ENCODE measurements at places on chromosomes 7 and 10.

- no peak for DNase-seq
Observed at GRCh38 chr7:30255064-30255769, 29.2 kb upstream of the ZNRF2 start.

GRCh38 chr10:93754761-93755160 lies 3.0 kb upstream of the LGI1 start:
- no peak for DNase-seq

- DNase-seq, result no peak
Observed at GRCh38 chr7:104967595-104967994, 46.4 kb upstream of the KMT2E start.

- DNase-seq, result no peak
Observed at GRCh38 chr7:134599371-134599770, 47.3 kb upstream of the BPGM start.

DNA sequence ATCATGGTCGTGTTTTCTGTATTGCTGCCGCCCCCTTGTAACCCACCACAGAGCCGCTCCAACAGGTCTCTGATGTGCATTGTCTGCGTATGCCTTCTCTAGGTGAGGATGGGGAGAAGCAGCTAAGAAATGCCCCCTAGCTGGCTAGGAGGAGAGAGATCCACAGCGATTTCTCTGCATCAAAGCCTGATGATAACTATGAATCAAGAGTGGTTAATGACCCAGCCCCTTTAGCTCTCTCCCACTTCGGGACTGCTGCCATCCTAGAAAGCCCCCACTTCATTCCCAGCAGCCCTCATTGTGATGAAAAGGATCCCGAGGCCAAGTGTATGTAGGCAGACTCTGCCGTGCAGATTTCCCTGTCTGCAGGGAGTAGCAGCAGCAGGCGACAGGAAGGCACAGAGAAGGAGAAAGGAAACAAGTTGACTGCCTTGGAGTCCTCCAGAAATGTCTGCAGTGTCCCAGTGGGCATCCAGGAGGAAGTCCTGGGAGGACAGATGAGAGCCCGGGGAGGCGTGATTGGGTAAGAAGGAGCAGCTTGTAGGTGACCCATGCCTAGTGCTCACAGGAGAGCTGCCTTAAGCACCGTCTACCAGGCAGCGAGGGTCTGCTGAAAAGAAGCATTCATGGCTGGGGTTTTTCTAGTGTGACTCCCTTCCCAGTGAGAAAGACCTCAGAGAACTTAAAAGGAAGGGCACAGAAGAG lies 2.9 kb downstream of the PLXNA4 start:
- no peak for DNase-seq
